ENCODE measurements at places on chromosomes 5 and 9.

- DNase-seq: no peak
Observed at GRCh38 chr5:91144491-91145332, 238.4 kb downstream of the ARRDC3 start.

GRCh38 chr5:172106511-172107356 is 81.3 kb downstream of the STK10 start:
- DNase-seq: peak; percentile 90

DNA sequence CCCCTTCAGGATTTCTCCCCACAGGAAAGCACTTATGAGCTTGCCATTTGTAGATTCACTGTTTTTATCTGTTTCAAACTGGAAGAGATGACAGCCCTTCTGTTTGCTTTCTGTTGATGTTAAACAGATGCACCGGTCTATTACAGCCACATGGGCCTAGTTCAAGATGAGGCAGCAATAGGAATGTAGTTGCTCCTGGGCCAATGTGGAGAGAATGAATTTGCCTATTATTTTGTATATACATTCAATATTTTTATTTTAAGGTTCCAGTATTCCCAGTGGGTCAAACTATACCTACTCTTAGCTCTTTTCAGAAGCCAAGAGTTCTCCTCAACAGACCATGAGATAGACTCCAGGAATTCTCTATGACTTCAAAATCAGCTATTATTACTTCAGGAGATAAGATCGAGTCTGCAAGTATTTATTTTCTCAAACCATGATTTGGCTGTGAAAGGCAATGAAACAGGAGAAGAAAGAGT is 461.6 kb downstream of the RASEF start:
- no peak for DNase-seq

- DNase-seq: peak; percentile 83
Observed at GRCh38 chr9:71806901-71807307, 38.6 kb upstream of the CEMIP2 start.

GRCh38 chr9:72131206-72131605 is 18.0 kb upstream of the GDA start:
- no peak for DNase-seq

DNA sequence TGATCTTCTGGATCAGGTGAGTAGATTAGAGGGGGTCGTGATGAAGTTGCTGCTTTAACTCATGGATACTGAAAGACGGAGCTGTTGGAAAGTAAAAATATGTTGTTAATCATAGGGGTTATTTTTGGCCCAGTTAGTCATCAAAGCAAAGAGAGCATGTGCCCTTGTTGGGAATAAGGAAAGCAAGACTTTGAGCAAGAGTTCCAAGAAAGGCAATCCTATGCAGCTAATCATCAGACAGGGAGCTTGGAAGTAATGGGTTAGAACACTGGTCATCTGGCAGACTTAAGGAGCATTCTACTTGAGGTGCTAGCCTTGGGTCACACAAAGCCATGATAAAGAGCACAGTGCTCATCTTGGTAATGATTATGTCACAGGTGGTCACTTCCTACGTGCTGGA is 18.3 kb downstream of the ASPN start:
- DNase-seq: no peak

Data from endodermal cell (in vitro differentiated cells).